CMK (cell line): ENCODE measurements at places on chromosomes 12 and 14.

DNA sequence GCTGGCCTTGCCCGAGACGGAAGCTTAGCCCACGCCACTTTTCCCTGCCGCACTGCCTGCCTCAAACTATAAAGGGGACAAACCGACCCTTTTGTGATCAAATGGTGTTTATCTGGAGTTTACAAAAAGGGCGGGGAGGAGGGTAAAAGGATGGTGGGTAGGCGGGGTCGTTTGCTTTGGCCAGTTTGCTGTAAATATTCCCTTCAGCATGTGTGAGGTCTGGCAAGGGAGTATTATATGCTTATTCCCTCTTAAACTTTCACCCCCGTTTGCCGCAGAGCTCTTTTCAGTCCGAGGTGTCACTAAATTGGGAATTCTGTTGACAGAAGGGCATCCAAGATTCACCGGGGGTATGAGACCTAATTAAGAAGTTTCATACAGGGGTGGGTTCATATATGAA lies 3.8 kb upstream of the TBX3 start:
- no peak for DNase-seq

GRCh38 chr14:73248108-73248868 lies 11.0 kb downstream of the PAPLN start:
- no peak for DNase-seq

DNA sequence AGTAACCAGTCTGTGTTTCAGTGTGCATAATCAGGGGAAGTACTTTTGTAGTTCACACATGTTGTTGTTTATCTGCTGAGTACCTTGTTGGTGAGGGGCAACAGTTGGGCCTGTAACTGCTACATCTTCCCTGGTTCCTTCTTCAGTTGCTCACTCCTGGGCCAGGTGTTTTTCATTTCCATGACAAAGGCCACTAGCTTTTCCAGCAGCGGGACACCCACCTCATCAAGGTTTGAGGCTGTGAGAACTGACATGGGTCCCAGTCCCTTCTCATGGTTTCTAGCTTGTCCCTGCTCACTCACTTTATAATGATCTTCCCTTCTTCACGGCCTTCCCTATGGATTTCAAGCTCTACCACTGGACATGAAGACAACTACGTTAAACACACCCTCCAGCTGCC lies 1.5 kb upstream of the NOXRED1 start:
- DNase-seq = no peak

DNA sequence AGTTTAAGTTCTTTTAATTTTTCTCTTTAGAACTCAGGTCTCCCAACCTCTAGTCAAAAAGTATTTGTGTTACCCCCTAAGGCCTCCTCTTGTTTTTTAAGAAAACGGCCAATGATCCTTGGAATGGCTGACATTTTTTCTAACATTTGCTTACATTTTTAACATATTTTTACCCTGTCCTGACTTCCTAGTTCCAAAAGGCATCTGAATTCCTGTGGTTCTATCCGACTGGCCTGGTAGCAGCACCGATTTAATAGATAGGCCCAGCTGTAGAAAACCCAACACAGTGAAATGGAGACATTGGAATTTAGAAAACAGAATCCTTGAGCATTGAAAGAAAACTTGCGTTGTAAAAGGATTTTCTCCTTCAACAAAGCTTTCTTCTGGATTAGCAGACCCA lies 134.7 kb upstream of the GSC start:
- no peak for DNase-seq

- no peak for DNase-seq
Observed at GRCh38 chr12:80101126-80101525, 1.8 kb downstream of the OTOGL start.

- no peak for DNase-seq
Observed at GRCh38 chr12:127270193-127270592, 996.8 kb upstream of the TMEM132C start.

- DNase-seq = no peak
Observed at GRCh38 chr12:98355322-98355721, 160.1 kb upstream of the TMPO start.

GRCh38 chr14:68663385-68664076 lies 129.3 kb downstream of the ZFP36L1 start:
- DNase-seq = no peak

- DNase-seq = no peak
Observed at GRCh38 chr14:92254786-92255185, 68.2 kb upstream of the SLC24A4 start.

GRCh38 chr14:24262821-24263733 lies at the start of gene TGM1:
Gene TGM1, minus strand, starts transcription at chr14:24263177. Its CDS starts 825 bp downstream, at chr14:24262352.
- DNase-seq = no peak

DNA sequence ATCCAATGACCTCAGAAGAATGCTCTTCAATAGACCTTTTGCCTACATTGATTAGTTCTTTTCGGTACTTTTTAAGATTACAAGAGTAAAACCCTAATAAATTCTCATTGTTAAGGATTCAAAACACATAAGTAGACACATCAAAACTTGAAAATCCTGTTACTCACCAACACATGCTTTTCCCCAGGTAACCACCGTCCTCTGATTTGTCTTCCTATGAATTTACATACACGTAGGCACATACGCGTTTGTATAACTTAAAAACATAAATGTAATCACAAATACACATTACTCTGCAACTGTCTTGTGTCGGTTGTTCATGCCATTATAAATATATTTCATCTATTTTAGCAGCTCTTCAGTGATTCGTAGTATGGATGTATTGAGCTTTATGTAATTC lies 910 bp upstream of the WASHC4 start:
- DNase-seq = no peak

DNA sequence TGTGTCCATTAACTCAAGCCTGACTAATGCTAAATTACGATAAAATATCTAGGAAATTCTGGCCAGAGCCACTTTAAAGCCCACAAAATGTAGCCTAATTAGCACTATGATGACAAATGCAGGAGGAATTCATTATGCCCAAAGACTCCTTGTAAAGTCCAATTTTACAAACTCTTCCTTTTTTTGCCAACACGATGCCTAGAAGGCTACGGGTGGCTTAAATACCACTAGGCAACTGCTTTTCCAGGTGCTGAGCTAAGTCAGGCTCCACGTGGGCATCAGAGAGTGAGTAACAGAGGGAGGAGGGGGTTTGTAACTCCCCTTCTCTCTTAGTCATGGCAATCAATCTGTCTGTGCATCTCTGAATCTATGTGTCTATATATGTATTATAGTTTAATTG lies 172.4 kb upstream of the NTF3 start:
- DNase-seq = no peak

GRCh38 chr14:55702511-55702910 lies 122.5 kb downstream of the KTN1 start:
- no peak for DNase-seq

GRCh38 chr14:94787655-94788054 lies 17.7 kb upstream of the GSC start:
- DNase-seq = no peak

- no peak for DNase-seq
Observed at GRCh38 chr14:60668431-60669112, 19.3 kb upstream of the SIX1 start.

DNA sequence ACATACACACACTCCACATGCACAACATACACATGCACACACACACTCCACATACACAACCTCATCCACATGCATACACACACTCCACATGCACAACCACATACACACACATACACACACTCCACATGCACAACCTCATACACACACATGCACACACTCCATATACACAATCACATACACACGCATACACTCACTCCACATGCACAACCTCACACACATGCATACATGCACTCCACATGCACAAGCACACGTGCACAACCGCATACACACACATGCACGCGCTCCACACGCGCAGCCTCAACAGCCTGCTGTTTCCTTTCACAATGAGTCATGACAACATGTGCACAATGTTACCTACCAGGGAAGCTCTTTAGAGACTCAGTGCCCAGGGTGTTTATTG lies 61.2 kb upstream of the TMEM132C start:
- no peak for DNase-seq

DNA sequence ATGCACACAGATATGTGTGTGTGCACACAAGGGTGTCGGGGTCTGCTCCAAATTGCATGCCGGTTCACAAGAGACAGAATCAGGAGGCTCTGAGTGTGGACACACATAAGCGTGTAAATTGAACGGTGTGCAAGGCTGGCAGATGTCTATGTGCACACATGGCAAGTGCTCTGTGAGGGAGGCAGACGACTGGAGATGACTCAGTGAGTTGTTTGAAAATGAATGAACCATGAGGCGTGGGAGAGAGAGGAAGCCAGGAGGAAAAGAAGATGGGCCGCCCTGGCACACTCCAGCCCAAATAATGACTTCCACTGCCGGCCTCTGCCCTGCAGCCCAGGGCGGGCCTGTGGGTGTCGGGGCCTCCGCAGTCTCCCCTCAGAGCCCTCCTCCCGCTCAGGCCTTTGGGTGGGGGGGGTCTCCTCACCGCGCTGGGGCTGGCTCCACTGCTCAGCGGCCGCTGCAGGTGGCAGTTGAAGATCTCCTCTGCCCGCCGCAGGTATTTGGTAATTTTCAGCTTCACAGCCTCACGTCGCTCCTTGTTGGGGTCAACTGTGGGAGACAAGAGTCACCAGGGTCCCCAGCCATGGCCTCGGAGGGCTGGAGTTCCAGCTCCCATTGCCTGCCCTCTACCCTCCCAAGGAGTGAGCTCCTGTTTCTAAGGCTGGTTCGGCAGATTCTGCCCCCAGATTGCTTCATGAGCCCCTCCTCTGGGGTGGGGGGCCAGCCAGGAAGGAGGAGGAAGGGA lies 3.5 kb downstream of the RPS6KL1 start:
- DNase-seq = no peak

GRCh38 chr14:21486640-21487087 lies 9.7 kb downstream of the TOX4 start:
- DNase-seq = no peak

- no peak for DNase-seq
Observed at GRCh38 chr12:109871668-109872314, 8.6 kb downstream of the GLTP start.

DNA sequence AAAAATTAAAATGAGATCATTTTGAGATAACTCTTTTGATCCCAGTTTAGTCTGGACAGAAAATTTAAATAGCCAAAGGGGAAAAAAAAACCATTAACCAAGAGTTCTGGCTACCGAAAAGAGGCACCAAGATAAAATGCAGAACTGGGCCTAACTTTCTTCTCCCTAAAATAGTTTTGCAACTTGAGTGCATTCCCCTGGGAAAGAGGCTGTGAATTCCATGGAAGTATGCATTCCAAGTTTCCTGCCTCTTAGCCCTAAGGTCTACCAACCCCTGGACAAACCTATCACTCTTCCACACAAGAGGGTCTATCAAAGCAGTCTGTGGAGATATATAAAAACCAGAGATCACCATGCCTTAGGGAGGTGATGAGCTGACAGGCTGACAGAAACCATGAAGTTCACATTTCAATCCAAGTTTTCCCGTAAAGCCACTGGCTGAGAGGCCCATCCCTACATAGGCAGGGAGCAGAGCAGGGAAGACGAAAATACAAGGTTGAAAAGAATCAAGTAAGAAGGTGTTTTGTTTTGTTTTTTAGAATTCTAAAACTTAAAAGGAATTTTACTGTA lies 33.8 kb downstream of the DCP1B start:
- DNase-seq = no peak

GRCh38 chr12:111672822-111673381 lies 12.9 kb downstream of the BRAP start:
- no peak for DNase-seq
